ENCODE measurements at places on chromosomes 5 and 9. TPM values are rescaled to one million over a fixed set of nuclear protein-coding genes. Genes with fewer than 3 reads are reported as not detected.

The HTR4 gene
- not detected for total RNA-seq

The CDX1 gene
- not detected for total RNA-seq

The IFNA2 gene
- total RNA-seq: not detected

The ANKS6 gene
- 12.2 TPM for total RNA-seq

The SYNPO gene
- 0.06 TPM for total RNA-seq

The FIBCD1 gene
- total RNA-seq: not detected

The ALDH1A1 gene
- total RNA-seq: 0.44 TPM

The ACOT12 gene
- 0.41 TPM for total RNA-seq

The TAF11L5 gene
- total RNA-seq: not detected

- no peak overlapping the region for H3K4me3 ChIP-seq
- peaks cover 68% of the 10 kb centered on the region for H3K4me1 ChIP-seq
- H3K27me3 ChIP-seq: no peaks in the 10 kb centered on the region
Observed at GRCh38 chr5:50684721-50685120, 18.3 kb downstream of the PARP8 start.

DNA sequence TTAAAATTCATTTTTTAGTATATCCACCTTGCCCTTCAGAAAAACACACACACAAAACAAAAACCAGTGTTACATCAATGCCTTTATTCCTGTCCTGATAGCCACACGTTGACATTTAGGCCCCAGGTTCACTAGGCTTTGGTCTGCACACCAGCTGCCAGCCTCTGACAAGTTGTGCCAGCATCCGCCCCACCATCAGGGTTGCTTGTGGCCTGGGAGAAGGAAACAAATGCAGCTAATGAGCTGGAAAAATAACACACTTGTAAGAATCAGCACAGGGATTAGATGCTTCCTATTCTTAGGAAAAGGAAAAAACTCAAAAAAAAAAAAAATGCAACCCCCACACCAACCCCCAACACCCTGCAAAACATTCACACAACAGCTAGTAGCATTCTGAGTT, 404.0 kb upstream of the GRIA1 start:
- DNase-seq: no peak
- H3K36me3 ChIP-seq: no peaks in the 10 kb centered on the region
- H3K27me3 ChIP-seq: no peaks in the 10 kb centered on the region
- H3K4me3 ChIP-seq: no peak overlapping the region

DNA sequence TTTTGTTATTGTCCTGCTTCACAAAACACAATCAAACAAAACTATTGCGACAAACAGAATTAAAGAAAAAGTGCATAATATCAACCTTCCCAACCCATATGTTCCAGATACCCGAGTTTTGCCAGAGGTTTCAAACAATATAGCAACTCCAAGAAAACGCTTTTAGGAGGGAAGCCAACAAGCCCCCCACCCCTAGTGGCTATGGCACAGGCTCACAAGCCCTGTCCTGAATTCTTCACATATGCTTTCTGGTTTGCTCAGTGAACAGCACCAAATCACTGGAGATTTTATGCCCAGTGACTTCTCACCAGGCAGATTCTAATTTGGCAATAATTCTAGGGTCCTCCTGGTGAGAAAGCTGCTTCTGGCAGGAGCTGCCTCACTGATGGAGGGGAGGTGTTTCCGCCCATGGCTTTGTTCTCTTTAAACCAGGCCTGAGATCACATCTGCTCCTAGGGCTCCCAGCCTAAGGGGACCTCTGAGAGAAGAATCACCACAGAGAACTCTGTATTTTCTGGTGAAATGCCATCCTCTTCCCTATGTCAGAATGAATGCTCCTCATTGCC, 1982.4 kb downstream of the EFNA5 start:
- no peaks in the 10 kb centered on the region for H3K4me1 ChIP-seq
- H3K27me3 ChIP-seq: no peaks in the 10 kb centered on the region
- no peak overlapping the region for H3K27ac ChIP-seq
- no peaks in the 10 kb centered on the region for H3K36me3 ChIP-seq
- H3K4me3 ChIP-seq: no peak overlapping the region

DNA sequence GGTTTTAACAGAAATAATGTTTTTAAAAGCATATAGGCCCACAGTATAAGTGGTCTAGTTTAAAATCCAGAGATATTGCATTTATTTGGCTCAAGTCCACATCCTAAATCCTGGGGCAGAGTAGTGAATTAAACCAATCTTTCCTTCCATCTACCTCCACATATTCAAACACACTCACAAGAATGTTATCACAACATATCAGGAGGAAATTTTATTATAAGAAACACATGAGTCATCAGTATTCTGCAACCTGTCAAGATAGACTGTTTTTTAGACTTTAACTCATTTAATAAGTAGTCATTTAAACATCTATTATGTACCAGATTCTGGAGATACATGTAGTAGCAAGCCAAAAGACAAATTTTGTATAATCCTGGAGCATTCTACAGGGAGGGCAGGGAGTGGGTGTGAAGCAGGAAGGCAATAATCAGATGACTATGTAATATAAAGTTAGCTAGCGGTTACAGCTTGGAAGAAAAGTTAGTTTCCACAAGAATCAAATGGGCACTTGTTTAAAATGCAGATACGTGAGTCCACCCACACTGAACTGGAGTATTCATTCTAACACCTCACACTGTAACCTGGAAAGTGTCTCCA, 187.3 kb upstream of the PIK3R1 start:
- H3K36me3 ChIP-seq: no peaks in the 10 kb centered on the region
- H3K27ac ChIP-seq: no peak overlapping the region
- no peak for DNase-seq
- H3K4me1 ChIP-seq: no peaks in the 10 kb centered on the region
- H3K4me3 ChIP-seq: no peak overlapping the region

- H3K4me1 ChIP-seq: no peaks in the 10 kb centered on the region
- no peaks in the 10 kb centered on the region for H3K36me3 ChIP-seq
- DNase-seq: no peak
- no peaks in the 10 kb centered on the region for H3K27me3 ChIP-seq
- no peak overlapping the region for H3K27ac ChIP-seq
- H3K4me3 ChIP-seq: no peak overlapping the region
Observed at GRCh38 chr5:79699763-79700400, 10.2 kb downstream of the CMYA5 start.

DNA sequence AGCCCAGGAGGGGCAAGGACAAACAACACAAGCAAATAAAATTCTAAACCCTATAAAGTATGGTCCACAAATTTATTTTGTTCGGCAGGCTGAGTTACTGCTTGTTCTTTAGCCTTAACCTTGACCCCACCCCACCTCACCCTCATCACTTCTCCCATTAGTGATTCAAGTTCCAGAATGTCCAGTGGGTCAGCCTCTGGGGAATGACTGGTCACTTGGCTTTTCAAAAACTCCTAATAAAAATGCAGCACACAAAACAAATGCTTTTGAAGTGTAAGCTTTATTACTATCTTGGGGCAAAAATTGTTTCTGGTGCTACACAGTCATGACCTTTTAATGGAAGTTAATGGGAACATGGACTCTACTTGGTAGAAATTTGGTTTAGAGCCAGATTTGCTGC, 142.1 kb downstream of the MPDZ start:
- H3K36me3 ChIP-seq: no peaks in the 10 kb centered on the region
- H3K4me1 ChIP-seq: no peaks in the 10 kb centered on the region
- H3K4me3 ChIP-seq: no peak overlapping the region

DNA sequence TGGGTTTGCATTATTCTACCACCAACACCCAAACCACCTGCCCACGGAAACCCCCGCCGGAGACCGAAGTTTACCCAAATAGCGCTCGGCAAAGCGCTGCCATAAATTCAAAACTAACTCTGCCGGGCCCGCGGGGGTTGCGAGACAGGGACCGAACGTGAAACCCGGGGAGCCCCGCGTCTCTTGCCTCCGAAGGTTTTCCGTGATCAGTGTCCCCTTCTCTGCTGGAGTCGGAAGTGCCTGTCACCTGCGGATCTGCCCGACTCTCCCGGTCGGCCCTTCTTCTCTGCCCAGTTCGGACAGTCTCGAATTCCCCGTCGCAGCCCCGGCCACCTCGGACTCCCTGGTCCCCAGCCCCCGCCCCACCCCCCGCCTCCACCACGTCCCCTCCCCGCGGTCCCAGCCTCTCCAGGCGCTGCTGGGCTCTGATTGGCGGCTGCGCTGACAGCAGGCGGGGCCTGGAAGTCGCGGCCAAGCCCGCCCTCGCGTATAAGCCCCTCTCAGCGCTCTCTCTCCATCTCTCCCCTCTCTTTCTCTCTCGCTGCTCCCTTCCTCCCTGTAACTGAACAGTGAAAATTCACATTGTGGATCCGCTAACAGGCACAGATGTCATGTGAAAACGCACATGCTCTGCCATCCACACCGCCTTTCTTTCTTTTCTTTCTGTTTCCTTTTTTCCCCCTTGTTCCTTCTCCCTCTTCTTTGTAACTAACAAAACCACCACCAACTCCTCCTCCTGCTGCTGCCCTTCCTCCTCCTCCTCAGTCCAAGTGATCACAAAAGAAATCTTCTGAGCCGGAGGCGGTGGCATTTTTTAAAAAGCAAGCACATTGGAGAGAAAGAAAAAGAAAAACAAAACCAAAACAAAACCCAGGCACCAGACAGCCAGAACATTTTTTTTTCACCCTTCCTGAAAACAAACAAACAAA, at the start of gene RORB:
RORB (plus strand) TSS at position 517 of the 929 bp plus-strand sequence. CDS start 642 bp downstream, outside the sequence.
- H3K4me1 ChIP-seq: peaks cover 11% of the 10 kb centered on the region
- DNase-seq: peak; percentile 19

DNA sequence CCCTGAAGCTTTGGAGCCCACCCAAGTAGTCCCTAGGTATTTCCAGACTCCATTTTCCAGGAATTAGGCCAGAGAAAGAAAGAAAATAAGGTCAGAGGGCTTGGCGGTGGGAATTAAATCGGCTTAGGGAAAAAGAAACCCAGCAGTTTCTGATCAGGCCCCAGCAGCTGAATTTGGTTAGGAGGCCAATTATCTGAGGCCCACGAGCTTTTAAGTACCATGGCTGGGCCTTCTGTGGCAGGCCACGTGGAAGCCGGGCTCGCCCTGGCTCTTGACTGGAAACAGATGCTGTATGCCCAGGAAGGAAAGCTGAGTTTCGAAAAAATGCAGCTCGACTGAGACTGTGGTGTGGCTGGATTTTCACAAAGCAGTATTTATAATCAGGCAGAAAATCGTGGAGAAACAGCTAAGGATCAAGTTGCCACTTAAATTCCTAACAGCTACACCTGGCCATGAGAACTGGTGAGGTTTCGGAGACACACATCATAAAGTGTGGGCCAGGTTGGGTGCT, 75.1 kb upstream of the PANK3 start:
- DNase-seq: no peak
- H3K4me3 ChIP-seq: no peak overlapping the region
- no peaks in the 10 kb centered on the region for H3K36me3 ChIP-seq
- H3K27ac ChIP-seq: no peak overlapping the region
- H3K4me1 ChIP-seq: no peaks in the 10 kb centered on the region

GRCh38 chr9:37788332-37788731, 3.5 kb upstream of the EXOSC3 start:
- H3K36me3 ChIP-seq: peaks cover under 1% of the 10 kb centered on the region
- no peak overlapping the region for H3K4me3 ChIP-seq
- no peaks in the 10 kb centered on the region for H3K27me3 ChIP-seq
- DNase-seq: no peak

GRCh38 chr5:38226091-38226490, 32.3 kb upstream of the EGFLAM start:
- H3K27ac ChIP-seq: no peak overlapping the region
- no peak for DNase-seq
- no peaks in the 10 kb centered on the region for H3K4me1 ChIP-seq
- H3K36me3 ChIP-seq: no peaks in the 10 kb centered on the region
- no peak overlapping the region for H3K4me3 ChIP-seq

DNA sequence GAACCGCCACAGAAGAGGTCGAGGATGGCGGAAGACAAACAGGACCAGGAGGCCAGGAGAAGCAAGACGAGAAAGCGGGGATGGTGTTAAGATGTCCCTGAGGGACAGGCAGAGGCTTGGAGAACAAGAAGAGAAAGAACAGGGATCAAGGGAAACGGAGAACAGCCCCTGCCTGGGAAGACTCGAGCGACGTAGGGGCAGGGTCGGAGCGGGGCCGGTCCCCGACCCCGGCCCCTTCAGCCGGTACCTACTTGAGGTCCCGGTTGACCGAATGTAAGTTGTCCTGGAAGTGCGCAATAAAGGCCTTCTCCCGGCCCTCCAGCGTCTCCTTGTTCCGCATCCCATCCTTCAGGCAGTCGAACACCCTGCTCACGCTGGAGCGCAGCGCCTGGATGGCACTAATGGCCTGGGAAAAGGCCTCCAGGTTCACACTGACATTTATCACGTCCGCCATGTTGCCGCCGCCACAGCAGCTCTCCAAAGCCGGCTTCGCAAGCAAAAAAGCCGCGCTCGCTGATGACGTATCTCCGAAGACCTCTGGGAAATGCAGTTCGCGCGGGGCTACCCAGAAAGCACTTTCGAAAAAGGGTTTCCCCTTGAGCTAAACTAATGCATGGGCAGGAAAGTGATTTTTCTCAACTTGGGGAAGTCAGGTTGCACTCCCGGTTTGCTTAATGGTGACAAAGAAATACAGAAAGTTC, at the start of gene MED27:
MED27 (minus strand) TSS at position 477 of the 701 bp plus-strand sequence; CDS start at position 454, 23 bp downstream.
- DNase-seq: peak; percentile 96
- no peaks in the 10 kb centered on the region for H3K27me3 ChIP-seq
- H3K36me3 ChIP-seq: peaks cover 20% of the 10 kb centered on the region
- H3K4me1 ChIP-seq: peaks cover 40% of the 10 kb centered on the region
- peak within 1 kb of the TSS; percentile 70 for H3K27ac ChIP-seq

DNA sequence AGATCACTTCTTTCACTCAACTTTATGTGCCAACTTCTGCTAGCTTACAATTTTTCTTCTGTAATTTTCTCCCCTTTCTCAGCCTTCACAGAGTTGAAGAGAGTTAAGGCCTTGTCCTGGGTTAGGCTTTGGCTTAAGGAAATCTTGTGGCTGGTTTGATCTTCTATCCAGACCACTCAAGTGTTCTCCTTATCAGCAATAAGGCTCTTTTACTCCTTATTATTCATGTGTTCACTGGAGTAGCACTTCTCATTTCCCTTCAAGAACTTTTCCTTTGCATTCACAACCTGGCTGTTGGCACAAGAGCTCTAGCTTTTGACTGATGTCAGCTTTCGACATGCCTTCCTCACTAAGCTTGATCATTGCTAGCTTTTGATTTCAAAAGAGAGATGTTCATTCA, 86.9 kb upstream of the ALDH1B1 start:
- no peaks in the 10 kb centered on the region for H3K4me1 ChIP-seq
- no peaks in the 10 kb centered on the region for H3K36me3 ChIP-seq
- H3K4me3 ChIP-seq: no peak overlapping the region
- H3K27ac ChIP-seq: no peak overlapping the region
- DNase-seq: no peak
- no peaks in the 10 kb centered on the region for H3K27me3 ChIP-seq
